ENCODE measurements at places on chromosomes 3 and 15.

DNA sequence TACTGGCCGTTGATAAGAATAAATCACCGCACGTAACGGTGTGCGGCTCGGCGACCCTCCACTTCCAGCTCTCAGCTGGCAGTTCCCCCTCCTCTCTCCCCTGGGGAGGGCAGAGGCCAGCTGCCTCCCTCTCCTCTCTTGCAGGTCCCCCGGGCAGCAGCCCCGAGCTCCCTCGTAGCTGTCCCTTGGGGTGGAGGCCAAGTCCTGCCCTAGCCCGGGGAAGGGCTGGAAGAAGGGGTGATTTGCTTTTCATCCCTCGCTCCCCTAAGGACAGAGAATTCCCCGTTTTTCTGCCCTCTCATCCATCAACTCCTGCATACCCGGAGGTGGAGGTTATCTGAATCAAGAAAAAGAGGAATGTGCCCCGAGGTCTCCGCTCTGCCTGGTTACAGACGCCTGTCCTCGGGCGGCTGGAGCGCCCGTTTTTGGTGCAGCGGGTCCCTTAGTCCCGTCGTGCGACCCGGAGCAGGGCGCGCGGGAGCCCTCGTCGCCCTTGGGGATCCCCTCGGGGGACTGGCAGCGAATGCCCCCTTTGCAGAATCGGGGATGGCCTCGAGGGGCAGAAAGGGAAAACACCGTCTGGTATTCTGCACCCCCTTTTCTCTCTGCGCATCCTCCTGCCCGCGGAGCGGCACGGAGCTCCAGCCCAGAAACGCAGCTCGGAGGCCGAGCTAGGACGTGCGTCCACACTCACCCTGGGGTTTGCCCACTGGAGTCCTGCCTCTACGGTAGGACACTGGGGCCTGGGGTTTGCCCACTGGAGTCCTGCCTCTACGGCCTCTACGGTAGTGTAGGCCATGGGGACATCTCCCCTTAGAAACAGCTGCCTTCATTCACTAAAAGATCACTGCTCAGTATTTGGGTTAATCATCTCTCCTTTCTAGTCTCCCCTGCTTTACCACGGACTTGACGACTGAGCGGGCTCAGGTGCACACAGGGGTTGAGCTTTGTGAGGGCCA, 2.2 kb downstream of the PTPRG start:
- no peak for DNase-seq

GRCh38 chr3:5651351-5651750, 463.8 kb downstream of the EDEM1 start:
- DNase-seq: no peak

- no peak for DNase-seq
Measured at GRCh38 chr3:10565814-10566213, 60.4 kb upstream of the ATP2B2 start.

DNA sequence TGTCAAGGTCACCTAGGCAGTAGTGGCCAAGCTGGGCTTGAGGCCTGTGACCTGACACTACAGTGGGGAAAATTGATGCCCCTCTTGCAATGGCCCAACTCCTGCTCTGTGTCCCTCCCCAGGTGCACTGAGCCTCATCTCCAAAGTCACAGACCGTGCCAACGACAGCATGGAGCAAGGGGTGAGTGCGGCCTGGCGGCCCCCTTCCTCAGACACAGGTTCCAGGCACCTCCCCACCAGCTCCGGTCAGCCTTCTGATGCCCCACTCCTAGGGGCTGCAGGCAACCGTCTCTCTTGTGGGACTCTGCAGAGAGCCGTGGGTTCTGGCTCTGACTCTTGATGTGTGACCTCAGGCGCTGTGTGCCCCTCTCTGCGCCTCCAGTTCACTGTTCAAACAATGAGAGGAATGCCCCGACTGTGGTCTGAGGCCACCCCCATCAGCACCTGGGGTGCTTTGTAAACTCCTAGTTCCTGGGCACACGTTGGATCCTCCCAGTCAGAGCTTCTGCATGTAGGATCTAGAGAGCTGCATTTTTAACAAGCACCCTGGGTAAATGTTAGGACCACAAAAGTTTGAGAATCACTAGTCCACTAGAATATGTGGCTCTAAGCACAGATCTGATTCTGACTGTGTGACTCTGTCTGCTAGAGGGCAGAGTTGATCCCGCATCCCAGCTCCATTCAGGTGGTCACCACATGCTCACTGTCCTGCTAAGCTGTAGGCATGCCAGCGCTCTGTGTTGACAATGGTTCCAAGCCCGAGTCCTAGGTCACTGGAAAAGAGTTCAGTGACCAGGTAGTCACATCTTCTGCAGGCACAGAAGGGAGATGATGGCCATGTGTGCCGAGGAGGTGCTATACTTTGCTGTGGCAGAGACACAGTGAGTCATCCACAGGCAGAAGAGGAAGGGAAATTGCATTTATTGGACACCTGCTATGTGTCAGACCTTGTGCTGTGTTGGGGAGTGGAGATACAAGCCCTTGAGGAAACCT, 46.2 kb upstream of the NR2C2 start:
- no peak for DNase-seq

Data from activated naive CD8-positive, alpha-beta T cell treated with anti-CD3 and anti-CD28 coated beads, Interleukin-2, amount 50 U/mL, for 16 hours (primary cell).